ENCODE measurements at places on chromosomes 2 and 18. TPM values are rescaled to one million over a fixed set of nuclear protein-coding genes. Genes with fewer than 3 reads are reported as not detected.

The ITGB6 gene
- total RNA-seq, result 0.27 TPM

The SLC5A7 gene
- not detected for total RNA-seq

- DNase-seq, result no peak
Measured at GRCh38 chr2:137233091-137233490, 467.7 kb downstream of the THSD7B start.

DNA sequence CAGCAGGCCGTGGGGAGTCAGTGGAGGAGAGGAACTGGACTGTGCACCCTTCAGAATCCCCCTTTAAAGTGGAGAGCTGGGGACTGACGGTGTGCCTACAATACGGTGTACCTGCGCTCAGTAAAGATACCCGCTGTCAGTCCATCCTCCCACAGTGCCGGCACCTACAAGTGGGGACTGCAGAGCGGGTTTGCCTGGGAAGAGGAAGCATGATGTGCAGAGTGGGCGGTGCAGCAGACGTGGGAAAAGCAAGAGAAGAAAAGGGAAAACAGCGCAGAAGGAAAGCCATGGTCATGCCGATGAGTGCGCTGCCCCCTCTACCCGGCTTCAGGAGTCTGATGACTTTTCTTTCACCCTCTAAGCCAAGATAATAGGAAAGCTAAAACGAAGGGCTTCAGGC lies 148.0 kb downstream of the TPO start:
- no peak for DNase-seq

GRCh38 chr2:219029829-219030165 lies 11.5 kb downstream of the CFAP65 start:
- peak; percentile 47 for DNase-seq

DNA sequence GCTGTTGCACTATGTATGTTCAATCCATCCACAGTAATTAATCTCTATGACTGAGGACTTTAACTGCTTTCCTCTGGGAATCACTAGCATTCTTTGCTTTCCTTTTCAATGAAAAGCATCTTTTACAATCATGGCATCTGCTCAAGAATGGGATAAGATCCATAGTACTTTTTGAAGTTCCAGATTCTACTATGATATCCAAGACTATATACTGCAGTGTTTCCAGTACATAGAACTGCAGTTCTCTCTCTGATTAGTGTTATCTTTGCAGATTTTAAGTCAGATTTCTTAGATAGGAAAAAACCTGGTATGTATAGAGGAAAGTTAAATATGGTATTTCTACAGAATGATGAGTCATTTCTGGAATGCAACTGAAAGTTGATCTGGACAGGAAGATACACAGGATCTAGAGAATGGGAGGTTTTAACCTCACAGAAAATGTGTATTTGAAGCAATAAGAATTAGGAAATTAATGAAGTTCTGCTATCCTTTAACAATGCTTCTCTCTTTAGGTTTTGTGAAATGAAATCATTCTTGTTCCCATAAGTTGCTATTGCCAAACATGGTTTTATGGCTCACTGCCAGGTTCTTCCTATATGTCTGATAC lies 670.7 kb downstream of the ERBB4 start:
- DNase-seq, result no peak
